ENCODE measurements at places on chromosomes 2 and 18. TPM values are rescaled to one million over a fixed set of nuclear protein-coding genes. Genes with fewer than 3 reads are reported as not detected.

The OR6B2 gene
- not detected for total RNA-seq

The FTCDNL1 gene
- total RNA-seq: 1.0 TPM

The CERKL gene
- total RNA-seq: not detected

The USP37 gene
- total RNA-seq: 17.7 TPM

The IL36RN gene
- total RNA-seq: not detected

Data from skeletal muscle tissue (tissue), 5 donors.